NCI-H82 (cell line): ENCODE measurements at places on chromosomes 2 and 18.
A peak's percentile ranks its signal among the peaks of the same experiment; 100 is the strongest.

DNA sequence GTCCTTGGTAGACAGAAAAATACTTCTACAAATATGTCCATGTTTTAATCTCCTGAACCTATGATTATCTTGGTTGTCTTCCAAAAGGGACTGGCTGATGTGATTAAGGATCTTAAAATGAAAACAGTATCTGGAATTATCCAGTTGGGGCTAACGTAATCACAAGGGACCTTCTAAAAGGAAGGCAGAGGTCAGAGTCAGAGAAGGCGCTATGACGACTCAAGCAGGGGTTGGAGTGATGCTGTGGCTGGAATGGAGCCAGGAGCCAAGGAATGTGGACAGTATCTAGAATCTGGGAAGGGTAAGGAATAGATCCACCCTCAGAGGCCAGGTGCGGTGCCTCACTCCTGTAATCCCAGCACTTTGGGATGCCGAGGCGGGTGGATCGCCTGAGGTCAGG lies 4.2 kb upstream of the USP14 start:
- peak; percentile 13 for DNase-seq

GRCh38 chr2:73036766-73037165 lies 34.7 kb downstream of the SFXN5 start:
- DNase-seq, result no peak

- DNase-seq, result no peak
Observed at GRCh38 chr2:41879235-41879916, 168.4 kb upstream of the PKDCC start.

GRCh38 chr2:156430980-156431358 lies 5.2 kb upstream of the GPD2 start:
- no peak for DNase-seq

DNA sequence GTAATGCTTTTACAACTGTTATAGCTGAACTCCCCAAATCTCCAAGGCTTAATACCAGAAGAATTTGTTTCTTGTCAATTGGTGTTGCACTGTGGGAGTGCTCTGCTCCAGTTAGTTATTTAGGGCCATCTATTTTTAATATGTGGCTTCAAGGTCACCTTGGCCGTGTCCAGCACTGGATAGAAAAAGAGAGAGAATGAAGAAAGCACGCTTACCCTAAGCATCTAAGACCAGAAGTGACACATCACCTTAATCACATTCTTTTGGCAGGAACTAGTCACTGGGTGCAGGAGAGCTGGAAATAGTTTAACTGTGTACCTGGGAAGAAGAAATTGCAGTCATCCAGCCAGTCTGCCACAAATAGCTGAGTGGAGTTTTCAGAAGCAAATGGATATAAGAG lies 78.8 kb downstream of the VWC2L start:
- DNase-seq, result no peak

DNA sequence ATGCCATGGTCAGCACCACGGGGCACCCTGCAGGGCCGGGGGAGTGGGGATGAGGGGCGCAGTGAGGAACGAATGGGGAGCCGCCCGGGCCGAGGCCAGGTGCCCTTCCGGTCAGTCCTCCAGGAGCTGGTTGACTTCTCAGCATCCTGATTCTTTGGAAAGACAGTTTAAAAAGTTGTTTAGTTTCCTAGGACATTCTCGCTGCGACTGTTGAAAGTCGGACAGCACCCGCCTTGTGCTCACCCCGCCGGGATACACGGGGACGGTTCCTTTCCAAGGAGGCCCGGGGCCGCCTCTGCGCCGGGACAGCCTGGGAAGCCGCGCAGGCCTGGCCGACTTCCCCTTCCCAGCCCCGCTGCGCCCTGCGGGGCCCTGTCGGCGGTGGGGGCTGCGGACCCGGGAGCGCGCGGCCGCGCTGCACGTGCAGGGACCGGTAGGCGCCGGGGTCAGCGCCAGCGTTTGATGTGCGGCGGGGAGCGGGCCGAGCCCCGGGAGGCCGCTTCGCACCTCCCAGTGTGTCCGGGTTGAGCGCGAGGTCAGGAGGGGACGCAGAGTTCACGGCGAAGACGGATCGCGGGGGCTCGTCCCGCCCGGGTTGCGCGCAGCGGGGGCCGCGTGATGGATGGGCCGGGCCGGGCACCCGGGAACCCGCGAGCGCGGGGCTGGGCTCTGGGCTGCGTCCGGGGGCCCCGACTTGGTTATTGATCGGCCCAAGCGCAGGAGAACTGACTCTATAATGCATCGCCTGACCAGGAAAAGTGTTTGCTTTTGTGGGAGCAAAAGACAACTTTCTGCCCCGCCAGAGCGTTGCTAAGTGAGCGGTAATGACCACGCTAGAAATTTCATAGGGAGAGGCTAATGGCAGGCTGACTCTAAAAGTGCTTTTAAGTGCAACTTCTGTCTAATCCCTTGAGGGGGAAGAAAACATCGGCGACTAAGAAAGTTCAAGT lies 28.0 kb upstream of the SMIM21 start:
- DNase-seq, result no peak

DNA sequence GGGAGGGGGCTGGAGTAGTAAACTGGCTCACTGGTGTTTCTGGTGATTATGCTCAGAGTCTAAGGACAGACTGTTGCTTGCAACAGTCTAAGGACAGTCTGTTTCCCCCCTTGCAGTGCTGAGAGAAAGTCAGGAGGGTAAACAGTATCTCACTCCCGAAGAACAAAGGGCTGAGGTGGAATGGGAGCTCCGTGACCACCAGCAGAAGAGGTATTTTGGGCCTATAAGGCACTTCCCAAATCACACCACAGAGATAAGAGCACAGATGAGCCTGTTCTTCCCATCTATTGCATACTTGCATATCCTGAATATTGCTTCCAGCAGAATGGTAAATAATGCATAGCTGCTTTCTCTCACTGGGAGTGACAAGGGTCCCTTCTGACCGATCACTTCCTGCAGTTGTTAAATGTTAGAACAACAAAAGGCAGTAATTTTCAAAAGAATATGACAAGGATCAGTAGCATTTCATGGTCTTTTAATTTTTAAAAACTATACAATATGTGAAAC lies 160.4 kb upstream of the LYPD1 start:
- no peak for DNase-seq

DNA sequence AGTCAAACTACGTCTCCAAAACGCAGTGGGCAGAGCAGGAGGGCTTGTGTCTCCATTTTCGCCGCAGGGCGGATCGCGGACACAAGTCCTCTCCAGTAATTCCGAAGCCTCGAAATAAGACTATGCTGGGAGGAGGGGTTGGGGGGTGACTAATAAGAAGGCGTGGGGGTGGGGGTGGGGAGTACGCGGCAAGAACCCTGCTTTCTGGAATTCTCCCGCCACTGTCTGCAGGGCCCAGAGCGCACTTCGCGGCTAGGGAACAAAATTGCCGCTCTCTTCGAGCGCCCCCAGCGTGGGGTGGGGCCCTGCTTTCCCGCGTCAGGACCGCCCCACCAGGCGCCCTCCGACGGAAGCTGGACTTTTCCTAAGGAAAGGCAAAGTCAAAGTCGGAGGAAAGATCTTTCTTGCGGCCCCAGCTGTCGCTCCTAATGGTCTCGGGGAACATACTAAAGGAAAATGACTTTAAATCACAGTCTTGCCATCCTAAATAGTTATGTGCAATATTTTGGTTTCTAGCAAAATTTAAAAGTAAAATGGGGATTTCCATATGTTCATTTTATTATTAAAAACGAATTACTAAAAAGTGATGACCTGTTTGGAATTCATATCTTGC lies 11.9 kb downstream of the NR4A2 start:
- no peak for DNase-seq

DNA sequence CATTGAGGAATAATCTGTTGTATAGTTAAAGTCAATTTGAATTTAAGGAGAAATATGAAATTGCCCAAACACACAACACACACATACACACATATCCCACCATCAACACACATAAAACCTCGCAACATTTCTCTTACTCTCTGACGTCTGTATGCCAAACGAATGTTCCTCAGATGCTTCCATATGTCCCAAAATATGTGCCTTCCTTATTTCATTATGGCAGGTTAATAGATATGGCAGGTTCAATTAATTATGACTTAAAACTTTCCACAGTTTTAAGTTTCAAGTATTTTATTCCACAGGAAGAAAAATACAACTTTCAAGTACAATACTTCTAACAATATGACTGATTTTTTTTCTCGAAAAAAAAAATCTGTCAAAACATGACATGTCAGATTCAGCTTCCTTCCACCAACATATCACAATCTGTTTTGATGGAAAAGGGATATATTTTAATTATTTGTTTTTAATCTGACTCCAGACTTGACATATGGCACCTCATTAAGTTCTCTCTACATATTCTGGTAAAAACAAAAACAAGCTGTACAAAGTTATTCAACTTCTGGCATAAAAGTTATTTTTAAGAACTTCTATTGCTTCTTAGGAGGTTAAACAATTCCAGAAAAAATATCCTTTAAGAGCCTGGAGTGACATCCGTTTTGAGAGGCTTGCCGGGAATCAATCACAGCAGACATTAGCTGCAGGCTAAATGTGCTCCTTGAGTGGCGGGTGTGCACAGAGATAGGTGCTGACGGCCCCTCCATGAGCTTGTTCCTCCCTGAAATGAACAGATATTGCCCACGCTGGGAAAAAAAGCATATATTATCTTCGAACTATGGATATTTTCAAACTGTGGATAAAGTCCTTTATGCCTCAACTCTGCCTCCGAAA lies 812.7 kb downstream of the DCDC2C start:
- no peak for DNase-seq

DNA sequence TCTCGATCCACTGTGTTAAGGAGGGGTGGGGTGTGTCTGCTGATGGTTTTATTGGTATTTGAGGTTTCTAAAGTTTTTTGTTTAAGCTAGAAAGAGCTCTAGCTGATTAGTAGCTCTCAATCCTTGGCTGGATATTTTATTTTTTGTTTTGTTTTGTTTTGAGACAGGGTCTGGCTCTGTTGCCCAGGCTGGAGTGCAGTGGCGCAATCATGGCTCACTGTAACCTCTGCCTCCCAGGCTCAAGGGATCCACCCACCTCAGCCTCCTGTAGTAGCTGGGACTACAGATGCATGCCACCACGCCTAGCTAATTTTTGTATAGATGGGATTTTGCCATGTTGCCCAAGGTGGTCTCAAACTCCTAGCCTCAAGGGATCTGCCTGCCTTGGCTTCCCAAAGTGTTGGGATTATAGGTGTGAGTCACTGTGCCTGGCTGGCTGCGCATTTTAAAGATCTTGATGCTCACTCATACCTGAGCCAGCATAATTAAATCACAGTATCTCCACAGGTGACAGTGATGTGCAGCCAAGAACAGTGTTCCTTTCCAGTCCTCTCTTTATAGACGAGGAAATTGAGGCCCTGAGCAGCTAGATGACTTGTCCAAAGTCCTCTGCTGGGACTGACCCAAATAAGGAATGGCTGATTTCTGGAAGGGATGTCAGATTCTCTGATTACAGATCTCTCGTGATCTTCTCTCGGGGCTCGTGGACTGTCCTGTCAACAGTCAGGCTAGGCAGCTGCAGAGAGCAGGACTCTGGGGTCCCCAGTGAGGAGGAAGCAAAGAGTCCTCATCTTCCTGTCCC lies 44.5 kb downstream of the SPTBN1 start:
- DNase-seq, result no peak

DNA sequence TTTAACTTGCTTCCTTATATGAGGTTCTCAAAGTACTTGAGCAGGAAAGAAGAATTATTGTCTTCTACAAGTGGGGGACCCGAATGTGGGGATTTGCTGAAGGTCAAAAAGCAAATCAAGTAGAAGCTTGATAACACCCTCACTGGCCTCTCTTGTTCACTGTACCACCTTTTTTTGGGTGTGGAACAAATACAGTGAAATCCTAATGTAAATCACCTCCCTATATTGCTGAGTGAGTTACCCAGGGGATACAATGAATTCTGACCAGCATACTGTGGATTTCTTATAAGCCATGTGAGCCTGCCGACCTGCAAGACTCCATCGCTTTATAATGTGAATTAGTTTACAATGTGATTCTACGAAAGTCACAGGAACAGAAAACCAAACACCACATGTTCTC lies 66.5 kb downstream of the DOCK10 start:
- no peak for DNase-seq

- DNase-seq, result no peak
Observed at GRCh38 chr2:176212276-176212675, 23.8 kb downstream of the HOXD1 start.

GRCh38 chr2:107062173-107062572 lies 176.2 kb upstream of the ST6GAL2 start:
- no peak for DNase-seq

GRCh38 chr2:27225526-27225925 lies 8.4 kb downstream of the CAD start:
- no peak for DNase-seq

- peak; percentile 37 for DNase-seq
Observed at GRCh38 chr18:46411867-46412690, 244.9 kb downstream of the LOXHD1 start.

GRCh38 chr2:151711025-151711424 lies 23.3 kb downstream of the NEB start:
- DNase-seq, result no peak

- no peak for DNase-seq
Observed at GRCh38 chr2:176020400-176020799, 18.3 kb upstream of the LNPK start.

DNA sequence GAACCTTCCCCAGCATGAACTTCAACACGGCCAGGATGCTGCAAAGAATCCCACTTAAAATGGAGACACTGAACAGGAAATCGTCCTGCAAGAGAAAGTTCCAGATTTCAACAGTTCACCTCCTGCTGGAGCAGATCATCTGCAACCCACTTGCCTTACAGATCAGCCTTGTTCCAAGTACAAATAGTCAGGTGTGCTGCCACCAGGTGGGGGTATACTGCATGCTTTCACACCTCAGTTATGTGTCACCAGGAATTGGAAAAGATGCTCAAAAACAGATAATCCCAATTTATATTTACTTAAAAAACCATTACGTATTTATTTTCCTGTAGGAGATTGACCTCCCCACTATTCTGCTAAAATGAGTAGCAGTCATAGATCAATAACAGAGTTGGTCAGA lies 212.3 kb downstream of the MGAT5 start:
- peak; percentile 77 for DNase-seq

DNA sequence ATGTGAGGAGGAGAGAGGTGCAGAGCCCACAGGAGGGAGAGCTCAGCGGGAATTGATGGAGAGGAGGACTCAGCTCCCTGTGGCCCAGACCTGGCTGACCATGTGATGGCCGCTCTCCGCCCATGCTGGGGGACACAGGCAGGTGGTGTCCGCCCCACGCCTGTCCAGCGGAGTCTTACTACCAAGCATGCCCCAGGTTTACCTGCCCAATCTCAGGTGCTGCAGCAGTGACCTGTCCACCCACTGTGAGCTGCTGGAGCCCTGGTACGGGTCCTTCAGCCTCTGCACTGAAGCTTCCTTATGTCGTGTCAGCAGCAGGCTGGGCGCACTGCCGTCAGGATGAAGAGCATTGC lies 170.8 kb downstream of the RTP5 start:
- DNase-seq, result no peak

- peak; percentile 23 for DNase-seq
Observed at GRCh38 chr18:42635378-42636048, 480.0 kb downstream of the RIT2 start.
